Stimulated activated CD8-positive, alpha-beta memory T cell treated with anti-CD3 and anti-CD28 coated beads, Interleukin-7, amount 100 ng/mL, for 1 hour (primary cell): ENCODE measurements at places on chromosomes 13 and 19.

DNA sequence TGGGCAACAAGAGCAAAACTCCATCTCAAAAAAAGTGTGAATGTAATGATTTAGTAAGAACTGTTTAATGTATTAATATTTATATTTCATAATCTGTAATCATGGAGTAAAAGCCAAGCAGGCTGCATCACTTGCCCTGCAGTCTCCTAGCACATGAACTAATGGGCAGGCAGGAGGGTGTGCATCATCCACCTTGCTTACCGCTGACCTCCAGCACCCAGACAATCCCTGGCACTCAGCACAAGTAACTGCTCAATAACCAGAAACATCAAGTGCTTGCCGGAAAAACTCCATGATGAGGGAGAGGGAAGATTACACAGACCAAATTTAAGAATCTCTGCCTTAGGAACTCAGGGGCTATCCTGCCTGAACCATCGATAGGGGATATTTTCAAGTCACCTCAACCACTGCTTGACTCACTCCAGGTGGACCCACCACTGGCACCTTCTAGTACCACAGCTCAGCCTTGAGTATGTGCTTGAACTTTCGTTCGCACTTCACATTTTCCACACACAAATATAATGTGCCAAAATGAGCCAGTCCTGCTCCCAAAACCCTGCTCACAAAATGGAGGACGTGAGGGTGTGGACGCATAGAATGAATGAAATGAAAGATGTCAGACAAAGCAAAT lies 18.6 kb downstream of the BRD4 start:
- no peak for DNase-seq

DNA sequence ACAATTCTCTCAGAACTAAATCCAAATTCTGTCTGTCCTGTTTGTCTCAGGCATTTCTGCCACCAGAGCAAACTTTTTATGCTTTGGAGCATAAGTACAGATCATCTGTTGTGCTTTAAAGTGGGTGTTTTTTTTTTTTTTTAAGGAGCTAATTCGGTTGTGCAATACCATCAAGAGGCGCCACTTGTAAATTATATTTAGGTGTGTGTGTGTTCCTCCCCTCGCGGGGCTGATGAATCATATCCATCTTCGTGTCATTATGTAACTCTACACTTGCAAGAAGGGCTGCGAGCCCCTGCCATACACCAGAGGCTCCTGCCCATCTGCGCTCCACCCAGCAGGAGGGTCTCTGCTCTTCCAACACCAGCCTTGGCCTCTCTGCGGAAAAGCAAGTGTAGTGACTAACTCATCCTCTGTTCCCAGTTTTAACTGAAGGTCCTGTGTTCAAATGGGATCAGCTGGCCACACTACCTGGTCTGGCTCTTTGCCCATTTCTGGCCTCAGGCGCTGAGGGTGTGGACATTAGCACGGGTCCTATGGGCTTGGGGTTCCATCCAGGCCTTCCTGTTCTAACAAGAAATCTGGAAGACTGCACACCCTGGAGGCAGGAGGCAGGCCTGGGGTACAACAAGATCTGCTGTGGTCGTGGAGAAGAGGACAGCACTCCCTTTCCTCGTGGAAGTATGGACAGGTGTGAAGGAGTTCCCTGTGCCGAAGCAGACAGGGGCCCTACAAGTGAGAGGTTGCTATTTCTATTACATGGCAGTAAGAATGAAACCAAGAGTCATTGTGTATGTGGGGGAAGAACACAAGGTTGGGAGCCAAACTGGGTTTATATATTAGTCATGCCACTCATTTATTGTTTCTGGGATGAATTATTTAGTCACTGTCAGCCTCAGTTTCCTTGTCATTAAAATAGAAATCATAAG lies 96.1 kb upstream of the MBNL2 start:
- no peak for DNase-seq

DNA sequence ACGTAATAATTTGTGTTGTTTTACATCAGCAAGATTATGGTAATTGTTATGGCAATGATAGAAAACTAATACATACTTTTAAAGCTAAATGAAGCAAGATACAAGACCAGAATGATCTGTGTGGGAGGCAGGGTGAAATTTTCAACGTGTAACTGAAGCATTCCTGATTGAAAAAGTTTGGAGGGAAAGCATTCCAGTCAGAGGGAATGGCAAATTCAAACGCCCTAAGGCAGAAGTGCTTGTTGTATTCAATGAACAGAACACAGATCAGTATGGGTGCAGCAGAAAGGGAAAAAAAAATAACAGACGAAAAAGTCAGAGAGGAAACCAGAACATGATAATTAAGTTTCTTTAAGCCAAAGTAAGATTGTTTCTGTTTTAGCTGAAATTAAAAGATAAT lies 928.5 kb upstream of the SLITRK1 start:
- DNase-seq, result no peak

DNA sequence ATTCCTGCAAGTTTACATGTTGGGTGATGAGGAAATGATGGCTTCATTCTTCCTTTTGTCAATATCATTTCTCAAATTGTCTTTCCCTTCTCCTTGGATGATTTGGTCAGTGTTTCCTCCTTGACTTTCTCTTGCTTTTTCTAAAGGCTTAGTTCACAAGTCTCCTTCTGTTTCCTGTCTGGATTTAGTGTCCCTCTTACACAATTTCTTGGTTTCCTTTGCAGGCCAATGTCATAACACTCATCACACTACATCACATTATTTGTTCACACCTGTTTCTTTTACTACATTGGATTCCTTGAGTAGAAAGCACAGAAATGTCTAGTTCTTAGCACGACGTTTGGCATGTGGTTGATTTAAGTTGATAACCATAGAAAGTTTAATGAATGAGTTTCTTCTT lies 490.7 kb downstream of the TDRD3 start:
- no peak for DNase-seq

- no peak for DNase-seq
Observed at GRCh38 chr19:48417421-48417820, 24.0 kb downstream of the GRIN2D start.

- DNase-seq, result no peak
Observed at GRCh38 chr19:15583346-15583745, 31.7 kb upstream of the CYP4F8 start.

DNA sequence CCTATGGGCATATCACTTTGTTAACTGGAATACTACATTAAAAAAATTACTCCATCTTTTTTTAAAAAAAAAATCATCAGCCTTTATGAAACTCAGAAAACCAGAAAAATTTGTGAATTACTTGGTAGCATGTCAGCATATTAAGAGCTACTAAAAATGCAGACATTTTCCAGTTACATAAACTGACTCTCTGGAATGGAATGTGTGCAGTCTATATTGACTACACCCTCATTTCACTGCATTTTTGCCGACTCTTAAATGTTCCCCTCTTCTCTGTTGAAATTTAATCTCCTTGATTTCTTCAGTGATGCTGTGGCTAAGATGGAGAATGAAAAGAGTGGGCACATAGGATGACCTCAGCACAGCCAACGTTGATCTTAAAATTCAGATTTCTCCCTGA lies 393.8 kb downstream of the ITGBL1 start:
- no peak for DNase-seq

GRCh38 chr19:41928754-41929535 lies 696 bp upstream of the ERFL start:
- no peak for DNase-seq

DNA sequence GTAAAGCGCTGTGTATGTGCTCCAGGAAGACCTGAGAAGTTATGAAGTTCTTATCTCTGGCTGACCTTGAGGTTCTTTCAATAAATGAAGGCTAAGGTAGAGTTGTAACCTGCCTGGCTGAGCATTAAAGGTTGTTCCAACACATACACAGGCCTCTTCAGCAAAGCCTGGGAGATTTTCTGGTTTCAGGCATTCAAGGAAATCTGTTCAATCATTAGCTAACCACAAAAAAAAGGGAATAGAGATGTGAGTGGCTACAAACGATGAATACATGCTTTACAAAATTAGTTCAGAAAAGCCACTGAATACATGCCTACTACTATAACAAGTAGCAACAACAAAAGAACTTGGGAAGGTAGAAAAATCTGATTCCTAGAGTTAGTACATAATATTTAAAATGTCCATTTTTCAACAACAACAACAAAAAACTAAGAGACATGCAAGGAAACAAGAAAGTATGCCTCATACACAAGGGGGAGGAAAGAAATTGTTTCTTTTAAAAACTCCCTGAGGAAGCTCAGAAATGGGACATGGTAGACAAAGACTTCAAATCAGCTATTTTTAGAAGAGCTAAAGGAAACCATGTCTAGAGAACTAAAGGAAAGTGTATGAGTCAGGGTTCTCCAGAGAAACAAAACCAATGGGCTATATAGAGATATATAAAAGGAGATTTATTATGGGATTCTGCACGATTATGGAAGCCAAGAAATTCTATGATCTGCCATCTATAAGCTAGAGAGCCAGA lies 191.5 kb upstream of the IPO5 start:
- DNase-seq, result no peak

GRCh38 chr19:10979951-10980381 lies 19.1 kb downstream of the SMARCA4 start:
- DNase-seq, result no peak

- no peak for DNase-seq
Observed at GRCh38 chr19:19407633-19407930, 2.1 kb downstream of the GATAD2A start.

GRCh38 chr19:2321565-2322283 lies 6.7 kb downstream of the LSM7 start:
- no peak for DNase-seq

GRCh38 chr19:3013263-3013725 lies 15.8 kb downstream of the TLE2 start:
- no peak for DNase-seq
